ENCODE measurements at places on chromosomes 5 and 9.

GRCh38 chr5:34926318-34926888 is 3.0 kb upstream of the DNAJC21 start:
- DNase-seq: no peak

DNA sequence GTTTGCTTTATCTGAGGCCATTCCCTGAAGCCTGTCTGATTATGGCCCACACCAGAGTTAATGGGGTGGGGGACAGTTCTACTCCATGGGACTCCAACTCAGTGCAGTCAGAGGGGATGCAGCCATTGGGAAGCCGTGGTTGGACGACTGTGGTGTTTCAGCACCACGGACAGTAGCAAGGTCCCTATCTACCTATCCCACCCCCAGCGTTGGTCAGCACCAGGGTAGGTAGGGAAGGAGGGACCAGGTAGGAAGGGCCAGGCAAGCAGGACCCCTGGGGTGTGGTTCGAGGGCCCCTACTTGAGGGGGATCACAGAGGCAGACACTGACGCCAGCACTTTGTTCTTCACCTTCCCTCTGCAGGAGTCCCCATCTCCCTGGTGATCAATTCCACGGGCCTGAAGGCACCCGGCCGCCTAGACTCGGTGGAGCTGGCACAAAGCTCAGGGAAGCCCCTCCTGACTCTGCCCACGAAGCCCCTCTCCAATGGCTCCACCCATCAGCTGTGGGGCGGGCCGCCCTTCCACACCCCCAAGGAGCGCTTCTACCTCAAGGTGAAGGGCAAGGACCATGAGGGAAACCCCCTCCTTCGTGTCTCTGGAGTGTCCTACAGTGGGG is 33.2 kb downstream of the HMCN2 start:
- DNase-seq: no peak

GRCh38 chr5:56659971-56660370 is 155.4 kb upstream of the MAP3K1 start:
- no peak for DNase-seq

GRCh38 chr9:97558701-97559101 is 57.2 kb downstream of the TMOD1 start:
- DNase-seq: no peak

DNA sequence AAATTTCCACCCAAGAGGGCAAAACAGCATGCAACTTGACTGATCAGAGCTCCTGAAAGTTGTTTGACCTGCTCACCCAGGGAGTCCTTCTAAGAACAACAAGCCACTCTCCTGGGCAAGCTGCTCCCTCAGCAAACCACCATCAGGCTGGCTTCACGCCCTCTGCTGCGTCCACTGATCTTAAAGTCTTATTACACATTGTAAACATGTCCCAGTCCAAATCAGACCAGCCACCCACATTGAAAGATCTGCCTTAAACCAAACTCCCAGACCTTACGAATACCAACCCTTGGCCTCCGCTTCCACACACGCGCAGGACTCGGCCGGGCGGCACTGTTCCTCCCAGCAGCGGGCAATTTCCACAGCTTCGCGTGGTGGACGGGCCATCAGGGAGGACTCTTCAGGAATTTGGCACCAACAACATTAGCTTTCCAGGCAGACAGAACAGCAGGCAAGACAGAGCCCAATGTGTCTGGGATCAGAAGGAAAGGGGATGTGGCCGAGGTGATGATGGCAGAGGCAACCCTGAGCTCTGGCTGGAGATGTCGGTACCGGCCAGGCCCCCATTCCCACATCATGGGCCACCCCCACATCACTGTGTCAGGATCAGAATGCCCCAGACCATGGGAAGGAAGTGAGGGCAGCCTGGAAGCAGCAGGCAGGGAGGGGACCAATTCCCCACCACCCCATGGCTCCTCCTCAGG is 56.8 kb downstream of the SEMA4D start:
- DNase-seq: no peak

DNA sequence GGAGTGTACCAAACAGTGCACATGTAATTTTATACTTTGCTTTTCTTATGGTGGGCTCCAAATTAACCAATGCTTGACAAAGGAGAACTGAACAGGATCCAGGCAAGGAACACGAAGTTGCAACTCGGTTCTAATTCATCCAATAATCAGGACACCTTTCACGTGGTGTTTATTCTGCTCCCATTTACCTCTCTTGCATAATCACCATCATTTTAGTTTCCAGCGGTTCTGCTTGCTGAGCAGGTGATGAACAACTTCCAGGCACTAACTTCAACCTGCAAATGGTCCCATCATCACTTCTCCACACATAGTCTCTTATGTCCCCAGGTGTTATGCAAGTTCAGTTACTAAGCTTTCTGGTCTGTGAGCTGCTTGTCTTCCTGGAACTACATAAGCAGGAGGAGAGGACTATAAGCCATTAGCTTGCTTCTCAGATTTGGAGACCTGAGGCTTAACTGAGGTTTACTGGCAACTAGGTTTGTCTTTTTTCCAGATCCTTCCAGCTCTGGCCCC is 326.8 kb upstream of the SLC30A5 start:
- DNase-seq: no peak

DNA sequence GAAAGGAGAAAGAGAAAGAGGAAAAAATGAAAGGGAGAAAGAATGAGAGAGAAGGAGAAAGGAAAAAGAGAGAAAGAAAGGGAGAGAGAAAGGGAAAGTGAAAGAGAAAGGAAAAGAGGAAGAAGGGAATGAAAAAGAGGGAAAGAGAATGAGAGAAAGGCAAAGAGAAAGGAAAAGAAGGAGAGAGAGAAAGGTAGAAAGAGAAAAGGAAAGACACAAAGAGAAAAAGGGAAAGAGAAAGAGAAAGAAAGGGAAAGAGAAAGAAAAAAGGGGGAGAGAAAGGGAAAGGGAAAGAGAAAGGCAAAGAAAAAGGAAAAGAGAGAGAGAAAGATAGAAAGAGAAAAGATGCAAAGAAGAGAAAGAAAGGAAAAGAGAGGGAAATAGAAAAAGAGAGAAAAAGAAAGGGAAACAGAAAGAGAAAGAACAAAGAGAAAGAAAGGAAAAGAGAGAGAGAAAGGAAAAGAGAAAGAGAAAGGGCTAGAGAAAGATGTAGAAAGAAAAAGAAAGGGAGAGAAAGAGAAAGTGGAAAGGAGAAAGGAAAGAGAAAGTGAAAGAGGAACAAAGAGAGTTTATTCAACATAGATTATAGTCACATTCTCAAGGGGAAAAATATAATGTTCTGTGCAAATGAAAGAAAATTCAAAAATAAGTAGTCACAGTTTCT is 165.2 kb downstream of the TMEM38B start:
- DNase-seq: no peak

GRCh38 chr9:134172198-134173126 is 8.1 kb upstream of the RNU6ATAC start:
- no peak for DNase-seq

- DNase-seq: no peak
These were observed 58.0 kb upstream of the PTPN3 start for GRCh38 chr9:109556061-109556460.

GRCh38 chr5:168117469-168117868 is 174.0 kb upstream of the WWC1 start:
- no peak for DNase-seq

GRCh38 chr9:37336150-37336549 is 86.3 kb upstream of the GRHPR start:
- no peak for DNase-seq

GRCh38 chr5:58066076-58066475 is 393.8 kb downstream of the PLK2 start:
- no peak for DNase-seq

DNA sequence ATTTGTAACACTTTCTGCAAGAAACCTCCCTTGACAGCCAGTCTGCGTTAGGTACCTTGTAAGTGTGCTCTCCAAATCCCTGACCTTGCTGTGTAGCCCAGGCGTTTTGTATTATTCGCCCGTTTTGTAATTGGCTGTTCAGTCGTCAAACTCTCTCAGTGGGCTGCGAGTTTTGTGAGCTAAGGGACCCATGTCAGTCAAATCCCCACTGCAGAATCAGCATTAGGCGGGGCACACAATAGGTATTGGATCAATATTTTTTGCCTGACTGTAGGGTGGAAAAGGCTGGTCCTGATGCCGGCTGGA is 665 bp downstream of the DNAJC18 start:
- DNase-seq: no peak

GRCh38 chr5:37839407-37840052 is at the start of gene GDNF:
GDNF (minus strand) TSS chr5:37840041; CDS start chr5:37834796, 5,245 bp downstream.
- no peak for DNase-seq

DNA sequence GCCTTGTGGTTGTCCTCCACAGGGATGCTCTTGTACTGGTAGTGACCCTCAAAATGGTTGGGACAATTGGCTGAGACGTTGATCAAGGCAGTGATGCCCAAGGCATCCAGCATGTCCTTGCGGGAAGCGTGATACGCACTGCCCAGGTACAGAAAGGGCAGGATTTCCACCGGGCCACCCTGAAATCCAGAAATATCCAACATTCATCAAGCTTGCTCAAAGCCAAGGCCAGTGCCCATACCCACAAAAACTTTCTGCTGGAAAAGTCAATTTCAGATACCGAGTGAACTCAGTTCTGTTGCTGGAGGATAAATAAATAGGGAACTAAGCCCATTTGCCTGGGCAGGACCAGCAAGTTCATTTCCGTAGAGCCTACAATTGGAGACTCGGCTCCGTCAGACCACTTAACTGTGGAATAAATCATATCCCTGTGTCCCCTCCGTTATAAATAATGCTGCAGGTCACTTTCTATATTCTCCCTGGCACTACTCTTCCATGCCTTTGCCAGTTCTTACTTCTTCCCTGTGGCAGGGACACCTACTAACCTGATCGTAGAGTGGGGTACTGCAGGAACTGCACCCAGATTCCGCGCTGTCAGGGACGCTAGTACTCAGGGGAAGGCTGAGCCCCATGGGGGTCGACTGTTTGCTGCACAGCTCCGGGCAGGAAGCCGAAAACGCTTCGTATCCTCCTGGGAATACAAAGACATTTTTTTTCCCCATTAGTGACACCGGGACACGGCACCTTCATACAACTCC is 1.2 kb downstream of the DUSP1 start:
- no peak for DNase-seq

DNA sequence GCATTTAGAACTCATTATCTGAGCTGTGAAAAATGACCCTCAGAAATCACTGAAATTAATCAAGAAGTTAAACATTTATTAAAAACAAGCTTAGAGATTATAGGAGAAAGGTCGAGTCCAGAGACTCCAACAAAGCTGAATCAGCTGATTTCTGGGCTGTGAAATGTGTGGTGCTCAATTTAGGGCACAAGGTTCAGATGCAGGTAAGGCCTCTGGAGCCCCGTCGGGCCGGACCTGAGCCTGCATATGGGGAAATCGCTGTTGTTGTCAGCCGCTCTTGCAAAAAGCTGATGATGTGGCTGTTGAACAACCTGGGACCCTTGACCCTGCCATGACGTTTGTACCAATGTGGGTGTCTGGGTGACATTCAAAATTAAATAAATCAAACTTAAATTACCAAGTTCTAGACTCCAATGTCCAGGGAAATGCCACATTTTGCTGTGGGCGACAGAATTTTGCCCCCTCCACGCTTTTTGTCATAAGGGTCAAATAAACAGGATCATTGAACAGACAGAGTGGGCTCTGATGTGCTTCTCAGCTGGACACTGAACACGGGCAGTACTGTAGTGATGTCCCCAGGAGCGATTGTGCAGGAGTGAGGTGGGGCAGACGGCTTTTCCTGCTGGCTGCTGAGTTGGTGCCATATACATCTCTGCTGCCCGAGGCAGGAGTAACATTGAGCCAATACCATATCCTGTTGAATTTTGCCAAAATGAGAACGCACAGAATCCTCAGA is 27.2 kb upstream of the FBP1 start:
- DNase-seq: no peak

GRCh38 chr5:57804007-57804444 is 321.4 kb upstream of the ACTBL2 start:
- DNase-seq: no peak

- no peak for DNase-seq
These were observed 35.3 kb downstream of the MED27 start for GRCh38 chr9:132044176-132044875.

DNA sequence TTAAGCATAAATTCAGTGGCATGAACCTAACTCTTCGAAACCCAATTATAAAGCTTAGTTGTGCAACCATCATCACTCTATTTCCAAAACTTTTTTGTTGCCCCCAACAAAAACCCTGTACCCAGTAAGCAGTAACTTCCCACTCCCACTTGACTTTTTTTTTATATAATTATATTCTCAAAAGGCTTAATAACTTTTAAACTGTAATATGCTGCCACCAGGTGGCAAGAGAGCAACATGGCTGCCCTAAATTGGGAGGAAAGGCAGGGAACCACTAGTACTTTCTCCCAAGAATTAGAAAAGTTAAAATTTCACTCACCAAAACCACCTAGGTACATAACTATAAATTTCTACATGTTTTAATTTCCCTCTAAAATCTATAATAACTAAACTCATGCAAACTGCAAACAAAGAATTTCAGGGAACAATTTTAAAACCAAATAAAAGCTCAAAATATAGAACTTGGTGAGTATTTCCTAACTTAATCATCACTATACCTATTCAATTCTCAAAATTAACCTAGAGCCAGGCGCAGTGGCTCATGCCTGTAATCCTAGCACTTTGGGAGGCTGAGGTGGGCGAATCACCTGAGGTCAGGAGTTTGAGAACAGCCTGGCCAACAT is 50.2 kb upstream of the RNF38 start:
- no peak for DNase-seq

DNA sequence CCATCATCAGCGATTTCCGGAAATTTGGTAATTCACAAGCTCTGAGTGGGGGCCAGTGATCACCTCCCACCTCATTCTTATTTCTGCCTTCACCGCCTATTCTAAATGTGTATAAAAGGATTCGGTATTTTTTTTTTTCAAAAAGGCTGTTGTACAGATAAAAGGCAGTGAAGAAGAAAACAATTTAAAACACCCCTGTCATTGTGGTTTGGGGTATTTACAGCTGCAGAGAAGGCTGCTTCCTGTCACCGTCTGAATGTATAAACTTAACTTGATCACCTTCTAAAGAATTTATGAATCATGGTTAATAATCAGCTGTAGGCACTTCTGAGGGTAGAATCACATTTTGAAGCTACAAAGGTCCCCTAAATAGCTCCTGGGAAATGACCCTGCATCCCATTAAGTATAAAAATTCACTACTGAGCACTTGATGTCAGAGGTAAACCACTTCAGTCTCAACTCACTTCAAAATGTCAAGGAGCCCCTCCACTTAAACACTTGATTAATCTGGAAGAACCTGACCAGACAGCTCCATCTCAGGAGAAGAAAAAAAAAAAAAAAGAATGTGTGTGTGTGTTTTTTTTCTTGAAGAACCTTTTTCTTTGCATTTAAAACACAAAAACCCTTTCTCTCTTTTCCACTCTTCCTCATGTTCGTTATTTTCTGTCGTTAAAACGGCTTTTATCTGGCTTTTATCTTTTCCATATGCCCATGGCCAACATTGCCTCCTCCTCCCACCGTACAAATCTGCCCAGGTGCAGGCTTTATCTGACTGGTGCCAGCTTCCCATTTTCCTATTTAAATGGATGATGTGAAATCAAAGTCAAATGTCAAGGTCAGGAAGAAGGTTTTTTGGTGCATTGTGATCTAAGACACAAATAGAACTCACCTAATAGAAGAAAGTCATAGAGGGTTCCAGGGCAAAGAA is 291.2 kb downstream of the IRX1 start:
- no peak for DNase-seq

All from stimulated activated naive CD4-positive, alpha-beta T cell treated with Interleukin-2 at 50 U/mL for 16 hours (primary cell).